ENCODE measurements at places on chromosomes 16 and 17. TPM values are rescaled to one million over a fixed set of nuclear protein-coding genes. Genes with fewer than 3 reads are reported as not detected.

MPO gene
- not detected for total RNA-seq

BICDL2 gene
- total RNA-seq, result not detected

LRRC37A3 gene
- total RNA-seq, result 1.1 TPM

DOC2A gene
- total RNA-seq, result 0.15 TPM

SPOP gene
- 60.8 TPM for total RNA-seq

KRTAP16-1 gene
- not detected for total RNA-seq

FSCN2 gene
- total RNA-seq, result not detected

TBC1D3K gene
- total RNA-seq, result not detected

CCDC154 gene
- 1.5 TPM for total RNA-seq

AOC3 gene
- 8.7 TPM for total RNA-seq

TBC1D3H gene
- 0.09 TPM for total RNA-seq

PABPN1L gene
- total RNA-seq, result not detected

SRCIN1 gene
- 0.90 TPM for total RNA-seq

FN3KRP gene
- 28.2 TPM for total RNA-seq

NOTUM gene
- 160 TPM for total RNA-seq

ARHGDIG gene
- total RNA-seq, result not detected

DYNLRB2 gene
- not detected for total RNA-seq

PNMT gene
- total RNA-seq, result not detected

ARHGAP44 gene
- total RNA-seq, result 3.1 TPM

NPIPA8 gene
- 0.24 TPM for total RNA-seq

KRTAP2-3 gene
- total RNA-seq, result not detected

P2RX1 gene
- total RNA-seq, result not detected

WFIKKN2 gene
- not detected for total RNA-seq

IKZF3 gene
- not detected for total RNA-seq

SLFN14 gene
- total RNA-seq, result not detected

PLXDC1 gene
- not detected for total RNA-seq

PRR15L gene
- total RNA-seq, result 2.4 TPM

KRTAP4-5 gene
- total RNA-seq, result not detected

SRSF2 gene
- 249 TPM for total RNA-seq

TOX3 gene
- total RNA-seq, result 12.1 TPM

AURKB gene
- total RNA-seq, result 67.7 TPM

SLC5A2 gene
- total RNA-seq, result 0.97 TPM

CDH3 gene
- not detected for total RNA-seq

TIGD7 gene
- not detected for total RNA-seq

REXO5 gene
- total RNA-seq, result 13.1 TPM

PRDM7 gene
- total RNA-seq, result not detected

CDH11 gene
- not detected for total RNA-seq
